NCI-H446 treated with DMSO at 0.1 percent for 48 hours (cell line): ENCODE measurements at places on chromosomes 3 and 15.

GRCh38 chr15:64237677-64238076 lies 74.9 kb upstream of the PPIB start:
- no peak for DNase-seq

DNA sequence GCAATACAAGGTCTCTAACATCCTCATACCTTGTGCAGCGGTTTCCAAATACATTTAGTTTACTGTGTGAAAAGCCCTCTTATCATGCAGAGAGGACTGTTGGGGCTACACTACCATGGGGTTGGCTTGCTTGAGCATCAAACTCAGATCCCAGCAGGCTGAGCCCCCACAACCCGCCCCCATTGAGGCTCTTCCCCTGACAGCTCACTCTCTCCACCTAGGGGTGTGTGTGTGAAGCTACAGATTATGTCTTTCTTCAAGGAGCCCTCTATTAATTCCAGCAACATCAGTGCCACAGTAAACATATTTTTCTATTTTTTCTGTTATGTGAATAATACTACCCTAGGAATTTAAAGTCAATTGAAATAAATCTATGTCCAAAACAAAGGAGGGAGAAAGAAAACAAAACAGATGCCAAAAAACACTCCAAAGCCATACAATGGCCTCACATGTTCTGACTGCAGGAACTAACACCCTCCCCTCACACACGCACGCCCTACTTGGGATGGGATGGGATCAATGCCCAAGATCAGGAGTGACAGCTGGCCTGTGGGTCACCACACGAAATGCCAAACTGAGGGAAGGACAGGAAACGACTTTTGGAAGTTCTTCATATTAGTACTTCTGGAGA lies 14.7 kb downstream of the TM4SF4 start:
- DNase-seq = no peak

- no peak for DNase-seq
Measured at GRCh38 chr3:35389907-35390306, 249.4 kb upstream of the ARPP21 start.

DNA sequence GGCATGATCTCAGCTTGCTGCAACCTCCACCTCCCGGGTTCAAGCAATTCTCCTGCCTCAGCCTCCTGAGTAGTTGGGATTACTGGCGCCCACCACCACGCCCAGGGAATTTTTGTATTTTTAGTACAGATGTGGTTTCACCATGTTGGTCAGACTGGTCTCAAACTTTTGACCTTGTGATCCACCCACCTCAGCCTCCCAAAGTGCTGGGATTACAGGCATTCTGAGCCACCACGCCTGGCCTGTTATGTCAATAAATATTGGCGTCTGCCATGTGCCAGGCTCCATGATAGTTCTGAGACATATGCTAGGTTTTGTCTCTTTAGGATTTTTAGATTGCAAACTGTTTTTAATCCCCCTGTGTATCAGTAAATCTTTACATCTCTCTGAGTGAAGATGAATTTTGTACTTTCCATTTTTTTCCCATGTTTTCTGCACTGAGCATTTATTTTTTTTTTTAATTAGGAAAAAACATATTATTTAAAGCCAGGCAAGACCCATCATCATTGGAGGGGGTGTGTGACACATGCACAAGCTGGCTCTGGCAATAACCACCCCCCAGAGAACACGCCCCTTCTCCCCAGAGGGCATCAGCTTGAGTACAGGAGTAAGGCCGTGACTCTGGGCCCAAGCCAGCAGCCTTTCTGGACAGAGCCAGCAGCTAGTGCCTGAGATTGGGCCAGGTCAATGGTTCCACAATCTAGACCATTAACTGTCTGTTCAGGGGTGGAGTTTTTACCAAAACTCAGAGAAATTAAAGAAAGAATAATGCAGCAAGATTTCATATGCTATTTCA lies 51.0 kb upstream of the ATP1B3 start:
- no peak for DNase-seq

DNA sequence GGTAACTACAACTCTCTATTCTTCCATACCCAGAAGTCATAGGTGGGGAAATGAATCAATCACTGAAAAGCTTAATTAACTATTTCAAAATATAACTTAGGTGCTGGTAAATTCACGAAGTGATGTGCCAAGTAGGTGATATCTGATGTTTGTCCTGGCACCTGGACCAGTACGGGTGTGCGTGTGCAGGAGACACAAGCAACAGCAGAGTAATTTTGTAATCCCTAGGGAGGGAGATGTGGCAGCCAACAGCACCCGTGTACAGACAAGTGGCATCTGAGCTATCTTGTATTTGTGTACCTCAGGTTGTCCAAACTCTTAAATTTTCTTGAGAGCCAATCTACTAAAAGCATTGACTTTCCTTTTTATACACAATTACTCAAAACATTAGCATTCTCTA lies 22.8 kb downstream of the USF3 start:
- no peak for DNase-seq

DNA sequence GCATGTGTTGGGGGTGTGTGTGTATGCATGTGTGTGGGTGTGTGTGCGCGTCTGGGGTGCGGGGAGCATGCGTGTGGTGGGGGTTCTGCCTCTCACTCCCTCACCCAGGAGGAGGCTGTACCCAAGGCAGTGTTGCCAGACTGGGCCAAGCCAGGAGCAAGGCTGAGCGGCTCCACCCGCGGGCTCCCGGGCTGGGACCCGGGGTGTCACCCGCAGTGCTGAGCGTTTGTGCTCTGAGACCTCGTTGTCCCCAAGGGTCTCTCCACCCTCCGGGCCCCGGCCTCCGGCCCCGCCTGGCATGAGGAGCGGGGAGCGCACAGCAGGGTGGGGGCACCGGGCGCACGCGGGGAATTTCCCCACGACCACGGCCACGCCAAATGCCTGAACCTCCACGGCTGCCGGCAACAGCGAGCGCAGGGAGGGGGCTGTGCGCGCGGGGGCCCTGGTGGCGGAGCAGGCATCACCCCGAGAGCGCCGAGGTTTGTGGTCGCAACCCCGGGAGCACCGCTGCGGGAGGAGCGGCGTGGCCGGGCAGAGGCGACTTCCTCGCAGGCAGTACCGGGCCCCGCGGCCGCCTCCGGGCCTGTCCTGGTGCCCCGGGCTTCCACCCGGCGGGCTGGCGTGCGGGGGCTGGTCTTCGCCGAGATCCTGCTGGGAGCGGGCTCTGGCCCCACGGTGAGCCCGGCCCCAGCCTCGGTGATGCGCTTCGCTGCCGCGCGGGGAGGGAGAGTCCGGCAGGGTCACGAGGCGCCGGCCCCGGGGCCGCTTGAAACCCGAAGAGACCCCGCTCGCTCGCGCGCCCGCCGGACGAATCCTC lies 7.4 kb upstream of the OCA2 start:
- no peak for DNase-seq

DNA sequence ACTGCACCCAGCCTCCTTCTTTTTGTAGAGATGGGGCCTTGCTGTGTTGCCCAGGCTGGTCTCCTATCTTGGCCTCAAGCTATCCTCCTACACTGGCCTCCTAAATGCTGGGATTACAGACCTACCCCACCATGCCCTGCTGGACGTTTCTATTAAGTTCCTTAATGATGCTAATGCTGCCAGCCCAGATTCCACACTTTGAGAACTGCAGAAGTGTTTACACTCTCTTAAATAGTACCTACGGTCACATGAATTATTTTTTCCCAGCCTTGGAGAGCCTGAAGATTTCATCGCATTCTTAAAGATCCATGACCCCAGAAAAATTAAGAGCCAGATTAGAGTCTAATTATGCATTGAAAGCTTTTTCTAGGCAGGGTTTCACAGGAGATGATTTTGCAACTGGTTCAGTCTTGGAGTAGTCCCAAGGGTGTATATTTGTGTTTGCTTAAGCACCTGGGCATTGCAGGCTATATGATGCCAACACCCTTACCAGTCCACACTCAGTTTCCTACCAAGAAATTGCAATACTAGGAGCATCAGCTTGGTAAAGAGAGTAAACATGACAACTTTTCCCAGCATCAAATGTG lies 36.6 kb downstream of the TM4SF4 start:
- no peak for DNase-seq

DNA sequence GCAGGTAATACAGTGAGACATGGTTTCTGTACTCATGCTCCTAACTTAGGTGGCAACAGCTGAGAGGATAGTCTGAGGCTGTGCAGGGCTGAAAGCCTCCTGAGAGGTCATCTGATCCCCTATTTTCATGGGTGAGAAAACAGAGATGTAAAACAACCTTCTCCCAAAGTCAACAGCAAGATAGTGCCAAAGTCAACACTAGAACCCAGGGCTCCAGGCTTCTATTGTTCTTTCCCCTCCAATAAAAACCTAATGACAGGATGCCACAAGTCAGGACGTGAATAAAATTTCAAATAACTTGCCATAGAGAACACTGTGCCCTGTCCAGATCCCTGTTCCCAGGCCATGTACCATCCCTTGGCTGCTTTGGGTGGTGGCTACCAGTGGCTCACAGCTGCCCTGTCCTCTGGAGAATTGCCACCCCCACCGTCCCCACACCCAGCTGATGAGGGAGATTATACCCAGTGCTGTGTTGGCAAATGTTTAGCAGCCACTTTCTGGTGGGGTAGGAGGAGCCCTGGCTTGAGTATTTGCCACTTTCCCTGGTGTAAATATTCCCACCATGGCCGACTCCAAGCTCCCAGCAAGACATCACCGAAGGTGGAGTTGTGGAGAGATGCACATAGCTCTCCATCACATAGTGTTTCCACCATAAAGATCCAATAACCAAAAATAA lies 54.8 kb downstream of the SRGAP3 start:
- DNase-seq = no peak

- no peak for DNase-seq
Measured at GRCh38 chr3:71495708-71496472, 87.6 kb downstream of the FOXP1 start.

- DNase-seq = no peak
Measured at GRCh38 chr3:73509816-73510215, 114.9 kb downstream of the PDZRN3 start.

DNA sequence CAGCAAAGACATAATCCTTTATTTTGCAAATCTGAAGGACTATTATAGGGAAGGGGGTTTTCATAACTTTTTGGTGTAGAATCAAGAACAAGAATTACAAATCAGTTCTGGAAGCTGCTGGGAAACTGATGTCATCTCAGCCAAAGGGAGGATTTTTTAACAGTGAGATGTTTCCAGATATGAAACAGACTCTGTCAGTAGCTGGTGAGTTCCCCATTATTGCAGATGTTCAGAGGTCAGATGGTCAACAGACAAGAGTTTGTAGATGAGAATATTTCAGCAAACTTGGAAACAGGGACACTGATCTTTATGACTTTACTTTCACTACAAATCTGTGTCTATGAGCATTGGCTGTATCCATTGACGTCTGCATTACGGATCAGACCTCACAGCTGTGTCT lies 71.9 kb upstream of the LPP start:
- no peak for DNase-seq

- no peak for DNase-seq
Measured at GRCh38 chr3:52649461-52650210, 36.1 kb downstream of the PBRM1 start.

DNA sequence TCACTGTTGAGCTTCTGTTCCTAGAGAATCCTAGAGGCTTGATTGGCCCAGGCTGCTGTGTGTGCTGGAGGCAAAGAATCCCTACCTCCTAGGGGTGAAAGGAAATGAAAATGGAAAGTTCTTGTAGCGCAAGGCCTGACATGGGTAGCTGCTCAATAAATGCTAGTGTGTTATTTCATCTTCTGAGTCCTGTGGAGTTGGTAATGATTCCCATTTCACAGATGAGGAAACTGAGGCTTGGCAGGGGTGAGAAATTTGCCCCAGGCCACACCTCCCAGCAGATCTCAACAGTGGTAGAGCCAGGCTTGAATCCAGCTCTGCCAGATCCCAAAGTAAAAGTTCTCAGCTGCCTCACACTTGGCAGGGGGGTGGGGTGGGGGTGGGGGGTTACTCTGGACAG lies 26.1 kb downstream of the HDAC11 start:
- no peak for DNase-seq

- DNase-seq = no peak
Measured at GRCh38 chr3:187878772-187879518, 133.7 kb upstream of the BCL6 start.

GRCh38 chr15:28960979-28961378 lies 75.2 kb downstream of the APBA2 start:
- no peak for DNase-seq

DNA sequence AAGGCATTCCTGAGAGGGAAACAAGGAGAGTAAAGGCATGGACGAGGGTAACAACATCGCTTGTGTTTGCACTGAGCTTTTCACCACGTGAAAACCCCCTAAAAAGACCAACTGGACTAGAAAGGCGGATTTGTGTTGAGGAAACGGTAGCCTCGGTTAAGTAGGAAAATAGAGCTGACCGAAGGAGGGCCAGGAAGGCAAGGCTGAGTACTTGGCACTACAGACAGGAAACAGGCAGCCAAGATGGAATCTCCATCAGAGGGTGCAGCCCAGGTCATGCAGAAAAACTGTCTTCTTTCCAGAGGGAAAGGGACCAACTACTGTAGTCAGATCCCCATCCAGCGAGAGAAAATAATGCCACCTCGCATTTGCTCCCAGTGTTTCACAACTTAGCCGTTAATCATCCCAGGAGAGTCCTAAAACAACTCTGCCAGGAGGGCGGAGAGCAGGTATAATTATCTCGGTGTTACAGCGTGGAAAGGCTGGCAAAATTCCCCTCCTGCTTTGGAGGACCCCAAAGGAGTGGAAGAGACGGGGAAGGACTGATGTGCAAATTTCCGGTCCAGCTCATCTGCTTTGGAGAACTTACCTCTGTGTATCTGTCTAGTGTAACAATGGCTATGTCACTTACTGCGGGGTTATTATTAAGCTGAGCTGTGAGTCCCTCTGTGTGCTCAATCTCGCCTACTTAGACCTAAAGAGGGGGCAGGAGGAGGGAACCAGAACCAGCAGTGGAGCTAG lies 77.2 kb downstream of the MYO1E start:
- DNase-seq = no peak

DNA sequence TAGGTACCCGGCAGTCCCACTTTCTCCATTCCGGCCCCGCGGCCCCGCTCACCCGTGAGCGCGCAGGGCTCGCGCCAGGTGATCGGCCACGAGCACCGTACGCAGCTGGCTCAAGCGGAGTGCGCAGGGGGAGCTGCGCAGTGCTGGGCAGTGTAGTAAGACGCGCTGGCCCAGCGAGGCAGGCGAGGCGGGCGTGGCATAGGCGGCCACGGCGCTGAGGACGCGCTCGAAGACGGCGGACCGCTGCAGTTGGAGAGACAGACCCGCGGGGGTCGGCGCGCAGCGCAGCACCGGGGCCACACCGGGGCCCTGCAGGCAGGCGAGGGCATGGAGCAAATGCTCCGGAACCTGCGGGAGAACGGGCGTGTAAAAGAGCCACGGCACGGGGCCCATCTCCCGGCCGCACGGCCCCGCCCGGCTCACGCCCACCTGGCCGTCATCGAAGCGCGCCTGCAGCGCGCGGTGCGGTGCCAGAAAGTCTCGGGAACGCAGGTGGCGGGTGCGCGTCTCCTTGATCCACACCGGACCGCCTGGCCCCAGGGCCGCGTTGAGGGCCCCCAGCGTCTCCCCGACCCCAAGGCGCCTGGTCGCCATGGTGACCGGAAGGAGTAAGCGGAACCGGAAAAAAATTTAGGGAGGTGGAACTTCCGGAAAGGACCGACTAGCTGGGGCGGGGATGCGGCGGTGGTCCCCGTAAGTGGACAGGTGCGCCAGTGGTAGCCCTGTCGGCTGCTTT lies at the start of gene DALRD3:
Gene DALRD3 (minus strand): TSS at position 610 of the 736 bp plus-strand sequence. CDS start 16 bp downstream, at position 594.
- no peak for DNase-seq
